ENCODE measurements at places on chromosomes 4 and X.
A peak's percentile ranks its signal among the peaks of the same experiment; 100 is the strongest.

GRCh38 chr4:1409491-1410425 lies 3.5 kb upstream of the NKX1-1 start:
- DNase-seq: no peak

DNA sequence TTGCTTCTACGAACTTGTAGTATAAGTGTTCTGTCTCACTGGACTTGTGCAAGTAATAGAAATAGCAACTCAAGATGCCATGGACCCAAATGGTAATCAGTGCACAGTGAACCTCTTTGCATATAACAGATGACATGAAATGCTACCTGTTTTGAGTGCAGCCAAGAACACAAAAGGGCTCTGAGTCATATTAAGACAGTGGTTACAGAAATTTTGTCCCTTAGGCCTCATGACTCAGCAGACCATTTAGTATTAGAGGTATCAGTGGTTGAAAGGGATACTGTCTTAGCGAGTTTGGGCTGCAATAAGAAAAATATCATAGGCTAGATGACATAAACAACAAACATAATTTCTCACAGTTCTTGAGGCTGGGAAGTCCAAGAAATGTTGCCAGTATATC lies 502.9 kb upstream of the PCDH10 start:
- no peak for DNase-seq

DNA sequence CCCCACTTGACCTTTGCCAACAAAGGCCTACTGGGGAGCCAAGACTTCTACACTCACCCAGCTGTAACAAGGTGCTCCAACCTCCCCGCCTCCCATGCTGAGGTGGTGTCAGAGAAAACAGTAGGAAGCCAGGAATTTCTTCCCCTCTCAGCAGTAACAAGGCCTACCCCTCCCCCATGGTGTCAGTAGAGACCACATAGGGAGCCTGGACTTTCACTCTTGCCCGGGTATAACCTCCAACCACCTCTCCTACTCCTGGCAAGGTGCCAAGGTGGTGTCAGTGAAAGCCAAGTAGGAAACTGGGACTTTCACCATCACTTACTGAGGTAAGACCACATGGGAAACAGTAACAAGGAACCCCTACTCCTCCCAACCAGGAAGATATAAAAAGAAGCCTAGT lies 93.1 kb downstream of the SLC16A2 start:
- DNase-seq: no peak

DNA sequence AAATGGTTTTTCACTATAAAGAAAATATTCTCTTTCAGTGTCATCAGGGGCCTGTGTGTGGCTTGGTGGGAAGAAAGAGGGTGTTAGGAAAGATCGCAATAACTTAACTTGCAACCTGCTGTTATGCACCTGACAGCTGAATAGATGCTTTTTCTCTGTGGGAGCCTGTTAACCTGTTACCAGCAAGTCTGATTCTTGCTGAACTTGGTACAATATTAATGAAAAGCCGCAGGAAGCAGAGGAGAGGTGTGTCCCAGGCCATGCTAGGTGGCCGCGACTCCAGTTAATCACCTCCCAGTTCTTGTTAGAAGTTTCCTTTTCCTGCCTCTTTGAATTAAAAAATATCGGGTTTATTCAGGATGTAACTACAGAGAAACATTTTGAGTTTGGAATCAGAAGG lies 494.8 kb upstream of the AGA start:
- no peak for DNase-seq

DNA sequence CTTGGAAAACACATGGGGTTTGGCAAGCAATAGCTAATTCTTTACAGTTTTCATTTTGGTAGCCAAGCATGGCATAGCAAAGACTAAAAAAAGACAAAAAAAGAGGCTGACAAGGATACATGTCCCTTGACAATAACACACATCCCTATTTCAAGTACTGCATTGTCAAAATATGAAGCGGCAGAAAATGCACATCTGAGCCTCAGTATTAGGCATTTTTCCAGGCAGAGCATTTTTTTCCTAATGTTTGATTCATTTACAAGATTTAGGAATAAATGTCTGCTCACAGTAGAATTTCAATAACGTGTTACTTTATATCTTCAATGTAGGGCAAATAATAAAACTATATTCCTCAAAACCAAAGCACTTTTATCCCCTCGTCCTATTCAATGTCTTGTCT lies 216.3 kb upstream of the PCDH18 start:
- no peak for DNase-seq

DNA sequence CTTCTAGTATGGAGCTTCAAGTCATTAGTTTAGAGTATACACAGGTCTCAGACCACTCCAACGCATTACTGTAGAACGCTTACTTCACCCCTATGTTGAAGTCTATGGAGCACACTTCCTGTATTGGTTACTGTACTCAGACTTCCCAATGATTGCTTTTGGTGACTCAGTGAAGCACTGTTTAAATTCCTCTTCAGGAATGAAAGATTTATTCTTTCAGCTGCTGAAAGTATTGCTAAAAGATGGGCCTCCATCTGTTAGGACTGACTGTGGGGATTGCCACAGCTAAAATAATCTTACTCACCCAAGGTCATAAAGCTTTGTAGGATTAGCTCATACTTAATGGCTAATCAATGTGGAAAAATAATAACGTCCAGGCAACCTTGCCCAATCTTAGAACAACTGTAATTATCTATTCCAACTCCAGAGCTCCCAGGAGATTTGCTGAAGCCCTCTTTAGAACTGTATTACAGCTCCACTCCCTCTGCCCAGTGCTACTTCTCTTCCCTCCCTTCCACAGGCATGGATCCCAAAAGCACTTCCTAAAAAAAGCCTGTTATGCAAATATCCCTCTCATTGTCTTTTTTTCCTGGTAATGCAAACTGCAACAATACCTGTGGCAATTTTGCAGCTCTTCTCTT lies 281.9 kb upstream of the HS3ST1 start:
- DNase-seq: peak; percentile 51

- no peak for DNase-seq
Measured at GRCh38 chrX:37367946-37368345, 18.8 kb downstream of the PRRG1 start.

- DNase-seq: no peak
Measured at GRCh38 chrX:74923942-74924448, 1.3 kb downstream of the NEXMIF start.

DNA sequence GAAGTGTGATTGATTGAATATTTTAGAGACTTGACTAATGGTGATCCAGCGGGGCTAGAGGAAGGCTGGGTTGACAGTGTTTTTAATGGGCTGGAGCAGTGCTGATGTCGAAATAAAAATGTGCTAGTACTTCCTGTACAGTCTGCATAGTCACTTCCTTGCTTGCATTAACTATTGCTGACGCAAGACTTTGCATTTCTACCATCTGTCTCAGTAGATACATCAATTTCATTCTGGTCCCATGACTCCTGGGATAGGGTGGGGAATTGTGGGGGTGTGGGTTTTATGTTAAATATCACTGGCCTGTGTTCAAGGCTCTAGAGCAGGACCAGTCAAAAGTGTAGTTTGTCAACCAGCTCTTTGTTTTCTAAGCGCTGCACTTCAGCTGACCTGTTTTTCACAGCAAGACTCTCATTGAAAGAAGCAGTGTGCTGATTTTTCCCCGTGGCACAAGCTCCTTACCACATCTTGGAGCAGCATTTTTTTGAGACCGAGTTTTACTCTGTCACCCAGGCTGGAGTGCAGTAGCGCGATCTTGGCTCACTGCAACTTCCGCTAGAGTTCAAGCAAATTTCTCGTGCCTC lies 35.2 kb upstream of the PHEX start:
- DNase-seq: peak; percentile 13

DNA sequence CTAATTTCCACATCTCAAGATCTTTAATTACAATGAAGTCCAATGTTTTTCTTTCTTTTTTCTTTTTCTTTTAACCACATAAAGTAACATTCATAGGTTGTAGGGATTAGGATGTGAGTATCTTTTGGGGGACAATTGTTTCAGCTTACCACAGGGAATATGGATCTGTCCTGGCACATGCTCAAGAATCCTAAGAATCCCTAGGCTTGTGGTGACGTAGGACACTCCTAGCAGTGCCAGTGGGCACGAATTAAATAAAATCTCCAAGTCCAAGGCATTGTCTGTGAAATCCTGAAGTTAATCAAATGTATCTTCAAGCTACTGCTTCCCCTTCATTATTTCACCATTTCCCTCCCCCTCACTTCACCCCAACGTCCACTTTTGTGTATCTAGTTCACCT lies 2.6 kb upstream of the LAS1L start:
- no peak for DNase-seq

GRCh38 chr4:70747874-70748273 lies 26.1 kb downstream of the RUFY3 start:
- DNase-seq: no peak

- DNase-seq: peak; percentile 64
Measured at GRCh38 chrX:41561045-41561444, 113.9 kb downstream of the NYX start.

DNA sequence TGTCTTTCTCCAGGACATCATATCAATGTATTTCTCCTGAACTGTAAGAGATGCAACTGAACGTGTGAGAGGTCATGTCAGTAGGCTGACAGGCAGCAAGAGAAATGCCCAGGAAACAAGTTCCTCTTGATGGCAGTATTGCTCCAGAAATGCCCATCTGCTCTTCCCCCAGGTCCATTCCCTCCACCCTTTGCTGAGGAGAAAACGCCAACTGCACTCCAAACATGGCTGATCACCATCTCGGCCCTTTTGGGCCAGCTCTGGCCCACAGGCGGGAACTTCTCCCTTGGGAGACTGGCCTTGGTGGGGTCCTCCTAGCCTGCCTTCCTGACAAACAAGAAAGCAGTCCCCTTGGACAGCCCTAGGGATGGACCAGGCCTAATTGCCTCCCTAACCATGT lies 276.5 kb upstream of the AGTR2 start:
- no peak for DNase-seq

Measured in stromal cell of bone marrow (primary cell).